ENCODE measurements at places on chromosomes 3 and 15.

- no peak for DNase-seq
Measured at GRCh38 chr3:154786724-154787123, 293.4 kb upstream of the MME start.

DNA sequence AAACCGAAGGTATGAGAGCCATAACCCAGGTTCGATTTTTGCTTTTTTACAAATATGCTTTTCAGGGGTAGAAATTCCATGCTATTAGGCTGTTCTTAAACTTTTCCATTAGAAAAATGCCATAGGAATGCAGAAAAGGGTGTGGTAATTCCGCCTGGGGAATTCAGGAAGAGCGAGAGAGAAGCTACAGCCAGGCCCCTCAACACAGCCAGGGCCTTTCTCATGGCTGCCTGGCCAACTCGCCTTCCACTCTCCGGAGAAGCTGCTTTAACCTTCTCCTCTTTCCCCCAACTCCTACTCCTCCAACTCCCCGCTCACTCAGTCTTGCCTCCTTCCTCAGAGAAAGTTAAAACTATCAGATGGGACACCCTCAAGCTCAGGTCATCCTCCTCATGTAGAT, 9.1 kb upstream of the TICRR start:
- no peak for DNase-seq

- peak; percentile 46 for DNase-seq
Measured at GRCh38 chr3:56800130-56800831, 1.5 kb downstream of the ARHGEF3 start.

DNA sequence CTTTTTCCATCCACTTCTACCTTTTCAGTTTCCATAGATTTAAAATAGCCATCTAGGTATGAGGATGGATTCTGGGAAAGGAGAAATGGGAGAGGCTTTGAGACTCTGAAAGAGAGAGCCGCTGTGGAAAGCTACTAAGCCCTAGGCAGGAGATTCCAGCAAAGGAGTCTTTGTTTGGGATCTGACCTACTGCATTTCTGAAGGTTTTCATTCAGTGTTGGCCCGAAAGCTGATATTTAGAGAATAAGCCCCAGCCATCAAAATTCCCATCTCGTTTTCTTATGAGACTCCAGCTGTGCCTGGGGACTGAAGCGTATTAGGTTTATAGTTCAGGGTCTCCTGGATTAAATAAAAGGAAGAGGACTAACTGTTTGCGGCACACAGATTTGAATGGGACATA, 19.5 kb downstream of the LIPH start:
- DNase-seq, result no peak

- no peak for DNase-seq
Measured at GRCh38 chr3:160544844-160545503, 20.4 kb downstream of the KPNA4 start.

DNA sequence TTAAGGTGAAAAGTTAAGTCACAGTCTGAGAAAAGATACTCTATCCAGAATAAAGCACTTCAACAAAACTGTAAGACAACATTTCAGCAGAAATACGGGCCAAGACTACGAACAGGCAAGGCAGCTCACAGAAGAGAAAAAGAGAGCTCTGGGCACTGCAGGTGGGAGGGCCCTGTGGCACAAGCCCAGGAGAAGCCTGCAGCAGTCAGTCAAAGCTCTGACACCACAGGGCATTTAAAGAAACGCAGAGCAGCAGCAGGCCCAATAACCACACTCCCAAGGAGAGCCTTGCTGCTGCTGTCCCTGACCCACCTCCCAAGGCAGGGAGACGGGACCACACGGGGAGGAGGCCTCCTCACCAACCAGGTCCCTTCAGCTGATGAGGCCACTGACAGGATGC, 19.2 kb downstream of the CHSY1 start:
- no peak for DNase-seq

Data from stimulated activated CD8-positive, alpha-beta memory T cell treated with anti-CD3 and anti-CD28 coated beads, Interleukin-7, amount 100 ng/mL, for 24 hours (primary cell).